ENCODE measurements at places on chromosomes 11 and 22. TPM values are rescaled to one million over a fixed set of nuclear protein-coding genes. Genes with fewer than 3 reads are reported as not detected.

GRCh38 chr22:35044607-35045390 is 21.2 kb upstream of the ISX start:
- DNase-seq: no peak

DNA sequence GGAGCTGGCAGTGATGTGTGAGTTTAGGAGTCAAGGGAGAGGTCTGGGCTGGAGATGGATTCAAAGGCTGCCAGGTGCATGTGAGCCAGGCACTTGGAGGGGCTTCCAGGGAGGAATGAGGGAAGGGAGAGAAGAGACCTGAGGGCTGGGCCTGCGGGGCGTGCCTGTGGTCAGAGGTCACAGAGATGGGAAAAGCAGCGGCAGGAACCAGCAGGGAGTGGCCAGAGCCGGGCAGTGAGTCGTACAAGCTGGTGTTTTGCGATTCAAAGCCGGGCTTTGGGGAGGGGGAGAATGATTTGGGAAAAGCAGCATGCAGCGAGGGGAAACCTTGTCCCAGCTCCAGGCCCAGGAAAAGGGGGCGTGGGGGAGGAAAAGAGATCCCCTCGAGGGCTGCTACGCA is 96.9 kb upstream of the RTL6 start:
- DNase-seq: no peak

Gene METTL15
- 13.6 TPM for total RNA-seq

Gene DUSP8
- total RNA-seq: 0.50 TPM

- no peak for DNase-seq
Observed at GRCh38 chr11:110317516-110317932, 21.1 kb upstream of the RDX start.

Gene CD3G
- 192 TPM for total RNA-seq

DNA sequence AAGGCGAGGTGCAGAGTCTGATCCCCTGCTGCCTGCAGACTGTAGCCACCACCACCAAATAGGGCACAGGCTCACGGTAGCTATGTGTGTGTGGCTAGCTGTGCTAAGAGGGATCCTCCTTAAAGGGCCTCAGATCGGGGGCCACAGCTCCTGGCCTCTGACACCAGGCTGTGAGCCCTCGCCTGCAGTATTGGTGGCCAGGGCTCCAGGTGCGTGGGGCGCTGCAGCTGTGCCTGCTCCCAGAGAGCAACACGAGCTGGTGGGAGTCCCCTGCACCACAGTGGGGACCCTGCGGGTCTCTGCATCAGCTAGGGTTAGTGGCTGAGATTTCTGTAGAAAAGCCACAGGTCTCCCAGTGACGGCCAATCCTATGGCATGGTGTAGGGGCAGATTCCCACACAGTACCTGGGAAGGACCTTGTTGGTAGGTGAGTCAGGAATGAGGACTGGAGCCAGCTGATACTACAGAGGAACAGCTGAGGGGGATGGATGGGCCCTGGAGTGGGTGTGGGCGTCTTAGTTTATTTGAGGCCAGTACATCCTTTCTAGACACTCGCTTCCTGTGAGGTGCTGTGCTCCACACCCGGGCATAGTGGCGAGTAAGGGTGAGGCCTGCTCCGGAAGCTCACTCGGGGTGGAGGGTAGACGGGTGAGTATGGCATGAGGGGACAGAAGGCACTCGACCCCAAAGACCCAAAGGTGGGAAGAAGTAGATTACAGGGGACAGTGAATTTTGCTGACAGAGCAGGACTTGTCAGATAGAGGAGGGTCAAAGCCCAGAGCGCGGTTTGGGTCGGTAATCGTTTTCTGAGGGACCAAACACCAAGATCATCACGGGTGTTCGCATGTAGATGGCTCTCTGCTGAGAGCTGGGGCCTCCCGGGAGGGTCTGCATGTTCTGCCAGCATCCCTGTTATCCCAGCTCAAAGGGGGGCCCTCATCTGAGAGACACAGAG is 212.5 kb downstream of the TBC1D22A start:
- DNase-seq: no peak

DNA sequence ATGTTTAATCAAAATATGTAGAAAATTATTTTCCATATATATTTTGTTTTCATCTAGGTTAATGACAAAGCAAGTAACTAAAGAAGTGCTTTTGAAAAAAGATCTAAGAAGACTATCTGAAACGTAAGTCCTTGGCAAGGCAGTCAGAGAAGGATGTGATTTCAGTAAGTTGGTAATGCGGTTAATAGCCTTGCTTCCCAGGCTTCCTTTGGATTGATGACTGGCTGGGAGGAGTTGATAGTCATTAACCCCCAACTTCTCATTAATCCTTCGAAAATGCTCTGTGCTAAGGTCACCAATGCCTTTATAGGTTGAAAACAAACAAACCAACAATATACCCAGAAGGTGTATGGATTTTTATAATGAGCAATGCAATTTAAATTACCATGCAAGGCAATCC is 1326.5 kb downstream of the LRRC4C start:
- no peak for DNase-seq

- no peak for DNase-seq
Observed at GRCh38 chr22:42794551-42795510, 62.2 kb downstream of the ARFGAP3 start.

Gene KBTBD3
- total RNA-seq: 8.7 TPM

GRCh38 chr11:9094420-9094819 is 3.0 kb upstream of the SCUBE2 start:
- no peak for DNase-seq

DNA sequence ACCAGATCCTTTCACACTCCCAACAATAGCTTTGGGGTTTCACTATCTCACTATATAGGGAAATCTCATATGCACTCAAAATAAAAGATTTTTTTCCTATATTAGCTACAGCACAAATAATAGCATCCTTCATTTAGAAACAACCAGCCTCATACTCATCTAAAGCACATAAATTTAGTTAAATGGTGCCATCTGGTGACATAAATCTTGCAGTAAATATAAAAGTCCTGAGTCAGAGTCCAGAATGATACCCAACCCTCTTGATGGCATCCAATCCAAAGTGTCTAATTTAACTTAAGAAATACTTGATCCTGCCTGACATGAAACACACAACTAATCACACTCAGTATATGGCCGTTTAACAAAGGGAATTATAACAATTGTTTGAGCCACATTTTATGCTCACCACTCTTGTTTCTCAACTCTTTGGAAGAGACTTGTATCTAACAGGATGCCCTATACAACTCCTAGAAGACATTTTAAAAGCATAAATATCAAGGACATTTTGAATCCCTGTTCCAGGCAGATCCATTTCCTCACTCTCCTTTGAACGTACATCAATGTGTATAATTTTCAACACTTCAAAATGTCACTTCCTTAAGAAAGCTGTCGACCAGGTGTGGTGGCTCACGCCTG is 36.2 kb downstream of the DLG2 start:
- DNase-seq: no peak

- no peak for DNase-seq
Observed at GRCh38 chr22:28783786-28784671, 11.5 kb downstream of the CCDC117 start.

DNA sequence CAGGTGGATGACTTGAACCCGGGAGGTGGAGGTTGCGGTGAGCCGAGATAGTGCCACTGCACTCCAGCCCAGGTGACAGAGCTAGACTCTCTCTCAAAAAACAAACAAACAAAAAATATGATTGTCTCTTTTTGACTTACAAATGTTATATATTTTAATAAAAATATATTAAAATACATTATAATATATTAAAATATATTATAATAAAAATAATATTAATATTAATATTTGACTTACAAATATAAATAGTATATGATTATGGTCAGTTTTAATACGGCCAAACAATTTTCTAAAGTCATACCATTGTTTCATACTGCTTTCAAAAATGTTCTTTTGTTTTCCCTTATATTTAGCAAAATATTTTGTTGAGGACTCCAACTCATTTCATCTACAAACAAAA is 27.2 kb upstream of the DDX6 start:
- DNase-seq: no peak

GRCh38 chr11:115869780-115870431 is 365.7 kb upstream of the CADM1 start:
- DNase-seq: no peak

DNA sequence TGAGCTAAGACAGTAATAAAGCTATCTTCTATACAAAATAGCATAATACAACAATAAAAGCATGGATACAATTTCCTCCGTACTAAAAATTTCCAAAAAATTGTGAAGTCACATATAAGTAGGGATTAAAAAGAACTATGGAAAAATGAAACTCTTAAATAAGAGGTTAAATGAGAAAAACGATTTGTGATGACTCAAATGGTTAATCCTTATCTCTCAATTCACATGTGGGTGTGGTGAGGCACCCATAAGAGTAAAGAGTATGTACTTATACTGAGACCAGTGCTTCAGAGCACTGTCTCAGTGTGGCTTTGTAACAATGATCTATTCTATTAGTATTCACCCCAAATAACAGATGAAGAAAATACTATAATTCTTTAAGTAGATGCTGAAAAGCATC is 25.0 kb upstream of the CCDC34 start:
- no peak for DNase-seq

Gene CNGA4
- 0.26 TPM for total RNA-seq

Gene MPZL3
- total RNA-seq: 28.4 TPM

DNA sequence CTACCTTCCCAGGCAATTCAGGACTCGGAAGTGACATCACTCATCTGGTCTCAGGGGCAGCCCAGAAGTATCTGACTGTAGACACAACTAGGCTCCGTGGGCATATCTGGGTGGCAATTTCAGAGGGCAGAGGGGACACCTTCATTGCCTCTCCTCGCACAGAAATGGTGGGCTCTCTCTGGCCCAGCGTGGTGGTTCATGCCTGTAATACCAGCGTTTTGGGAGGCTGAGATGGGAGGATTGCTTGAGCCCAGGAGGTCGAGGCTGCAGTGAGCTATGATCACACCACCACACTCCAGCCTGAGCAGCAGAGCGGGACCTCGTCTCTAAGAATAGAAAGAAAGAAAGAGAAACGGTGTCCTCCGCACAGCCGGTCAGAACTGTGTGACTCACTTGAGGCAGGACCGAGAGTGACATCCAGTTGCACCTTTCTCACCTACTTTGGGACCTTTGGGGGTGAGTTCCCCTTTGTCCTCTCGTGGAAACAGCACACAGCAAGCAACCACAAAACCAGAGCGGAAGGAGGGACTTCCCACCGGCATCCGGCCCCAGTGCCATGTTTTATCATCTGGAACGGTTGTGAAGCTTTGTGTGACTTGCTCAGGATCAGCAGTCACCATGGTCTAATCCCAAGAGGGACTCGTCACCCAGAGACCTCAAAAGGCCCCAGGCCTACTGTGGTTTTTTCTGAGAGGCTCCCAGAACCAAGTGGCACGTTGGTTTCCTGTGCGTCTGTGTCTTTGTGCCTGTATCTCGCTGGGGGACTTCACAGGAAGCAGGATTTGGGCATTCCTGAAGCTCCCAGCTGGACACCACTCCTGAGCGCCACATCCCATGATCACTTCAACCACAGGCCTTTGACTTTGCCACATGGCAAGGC is 38.4 kb upstream of the EMID1 start:
- peak; percentile 84 for DNase-seq

- DNase-seq: peak; percentile 79
Observed at GRCh38 chr11:65857500-65857852, 504 bp downstream of the CFL1 start.

- no peak for DNase-seq
Observed at GRCh38 chr11:16204261-16204660, 152.1 kb downstream of the SOX6 start.

DNA sequence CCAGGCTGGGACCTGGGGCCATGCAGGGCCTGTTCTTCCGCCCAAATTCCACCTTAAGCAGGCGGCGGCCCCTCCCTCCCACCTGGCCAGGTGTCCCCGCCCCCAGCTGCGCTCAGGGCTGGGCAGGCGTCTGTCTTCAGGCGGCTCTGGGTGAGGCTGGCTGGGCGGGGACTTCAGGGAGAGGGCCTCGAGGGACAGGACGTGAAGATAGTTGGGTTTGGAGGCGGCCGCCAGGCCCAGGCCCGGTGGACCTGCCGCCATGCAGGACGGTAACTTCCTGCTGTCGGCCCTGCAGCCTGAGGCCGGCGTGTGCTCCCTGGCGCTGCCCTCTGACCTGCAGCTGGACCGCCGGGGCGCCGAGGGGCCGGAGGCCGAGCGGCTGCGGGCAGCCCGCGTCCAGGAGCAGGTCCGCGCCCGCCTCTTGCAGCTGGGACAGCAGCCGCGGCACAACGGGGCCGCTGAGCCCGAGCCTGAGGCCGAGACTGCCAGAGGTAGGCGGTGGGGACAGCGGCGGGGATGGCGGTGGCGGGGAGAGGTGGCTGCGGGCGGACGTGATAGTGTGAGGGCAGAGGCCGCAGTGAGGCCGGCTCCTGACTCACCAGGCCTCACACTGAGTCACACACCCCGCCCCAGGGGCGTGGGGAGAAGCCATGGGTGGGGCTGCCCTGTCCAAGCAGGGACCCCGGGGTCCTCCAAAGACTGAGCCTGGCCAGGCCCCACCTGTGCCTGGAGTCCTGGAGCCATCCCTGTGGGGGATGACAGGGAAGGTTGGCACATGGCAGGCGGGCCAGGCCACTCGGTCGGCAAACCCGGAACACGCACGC is at the start of gene PKP3:
Gene PKP3 (plus strand): TSS at position 176 of the 824 bp plus-strand sequence. CDS start 84 bp downstream, at position 260.
- no peak for DNase-seq

Gene KDM4E
- total RNA-seq: not detected

- DNase-seq: no peak
Observed at GRCh38 chr11:81825346-81825745, 908.3 kb downstream of the FAM181B start.

DNA sequence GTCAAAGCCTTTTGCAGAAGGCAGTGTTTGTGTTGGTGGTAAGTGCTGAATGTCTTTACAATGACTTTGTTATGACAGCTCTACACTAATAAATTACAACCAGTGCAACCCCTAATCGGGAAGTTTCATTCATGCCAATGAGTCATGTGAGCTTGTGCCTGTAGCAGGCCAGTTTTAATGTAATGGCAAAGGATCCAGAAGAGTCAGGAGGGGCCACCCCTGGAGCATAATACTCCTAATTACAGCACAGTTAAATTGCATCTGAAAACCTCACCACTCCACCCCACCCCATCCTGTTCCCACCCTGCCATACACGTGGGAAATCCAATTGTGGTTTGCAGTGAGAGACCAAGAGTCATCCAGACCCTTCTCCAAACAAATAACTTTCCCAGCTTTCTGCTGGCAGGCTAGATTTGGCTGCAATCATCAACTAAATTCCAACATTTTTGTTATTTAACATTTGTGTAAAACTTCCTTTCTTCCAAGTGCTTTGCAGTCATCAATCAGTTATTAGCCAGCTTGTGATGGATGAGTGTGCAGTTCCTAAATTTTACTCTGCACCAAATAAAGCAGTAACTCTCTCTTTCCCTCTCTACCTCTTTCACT is 277.3 kb upstream of the FAT3 start:
- DNase-seq: no peak

DNA sequence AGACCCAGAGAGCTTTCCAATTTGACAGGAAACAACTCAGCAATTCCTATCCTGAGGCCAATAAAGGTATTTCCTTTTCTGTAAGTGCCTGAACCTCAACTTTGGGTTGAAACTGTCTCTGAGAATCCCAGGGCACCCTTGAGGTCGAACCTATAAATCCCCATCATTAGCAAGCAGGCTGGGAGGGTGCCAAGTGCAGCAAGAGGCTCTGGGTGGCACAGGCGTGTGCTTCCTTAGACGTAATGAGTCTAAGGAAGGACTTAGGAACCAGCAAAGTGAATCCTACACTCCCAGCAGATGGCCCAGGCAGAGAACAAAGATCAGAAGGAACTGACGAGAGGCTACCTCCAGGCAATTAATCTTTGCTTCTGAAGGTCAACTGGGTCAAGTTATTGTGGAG is 234.3 kb upstream of the NARS2 start:
- DNase-seq: no peak

Gene MS4A15
- not detected for total RNA-seq

GRCh38 chr11:128465946-128466705 is 121.2 kb downstream of the ETS1 start:
- DNase-seq: no peak

Gene CABP7
- not detected for total RNA-seq

Gene SYCE3
- 0.96 TPM for total RNA-seq
